Activated naive CD4-positive, alpha-beta T cell (primary cell): ENCODE measurements at places on chromosomes 5 and 9.

- no peak for DNase-seq
These were observed 57.3 kb upstream of the SLC28A3 start for GRCh38 chr9:84397822-84398221.

- no peak for DNase-seq
These were observed 983.0 kb upstream of the PTPRD start for GRCh38 chr9:11595756-11596155.

DNA sequence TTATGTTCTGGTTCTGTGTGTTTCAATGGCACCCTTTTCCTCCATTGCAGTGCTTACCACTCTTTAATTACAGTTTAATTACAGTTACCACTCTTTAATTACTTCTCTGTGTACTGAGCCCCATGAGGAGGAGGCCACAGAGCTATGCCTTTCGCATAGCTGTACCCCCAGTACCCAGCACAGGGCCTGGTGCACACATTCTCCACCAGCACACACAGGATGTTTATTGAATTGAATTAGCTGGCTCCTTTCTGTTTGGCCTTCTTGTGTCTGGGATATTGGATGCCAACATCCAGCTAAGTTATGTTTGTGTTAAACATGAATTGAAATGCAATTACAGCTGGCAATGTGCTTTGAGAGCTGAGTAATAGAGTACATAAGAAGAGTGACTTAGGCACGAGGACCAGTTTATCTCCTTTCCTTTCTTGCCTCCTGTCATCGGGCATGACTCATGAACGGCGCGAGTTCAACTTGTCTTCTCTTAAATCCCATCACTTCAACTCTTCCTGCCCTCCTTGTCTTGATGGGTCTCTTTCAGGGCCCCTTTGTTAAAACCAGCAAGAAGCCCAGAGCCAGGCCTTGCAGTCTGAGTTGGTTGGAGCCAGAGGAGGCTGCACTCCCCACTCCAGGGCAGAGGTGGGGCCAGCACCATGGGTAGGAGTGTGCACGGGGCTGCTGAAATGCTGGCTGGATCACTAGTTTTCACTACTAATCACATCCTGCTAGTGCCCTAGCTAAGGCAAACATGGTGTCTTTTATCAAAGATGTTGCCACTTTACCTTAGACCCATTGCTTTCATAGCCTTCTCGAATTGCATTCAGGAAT, 37.4 kb downstream of the MVB12B start:
- no peak for DNase-seq

- no peak for DNase-seq
These were observed 256.5 kb upstream of the FBXL7 start for GRCh38 chr5:15243301-15244020.

DNA sequence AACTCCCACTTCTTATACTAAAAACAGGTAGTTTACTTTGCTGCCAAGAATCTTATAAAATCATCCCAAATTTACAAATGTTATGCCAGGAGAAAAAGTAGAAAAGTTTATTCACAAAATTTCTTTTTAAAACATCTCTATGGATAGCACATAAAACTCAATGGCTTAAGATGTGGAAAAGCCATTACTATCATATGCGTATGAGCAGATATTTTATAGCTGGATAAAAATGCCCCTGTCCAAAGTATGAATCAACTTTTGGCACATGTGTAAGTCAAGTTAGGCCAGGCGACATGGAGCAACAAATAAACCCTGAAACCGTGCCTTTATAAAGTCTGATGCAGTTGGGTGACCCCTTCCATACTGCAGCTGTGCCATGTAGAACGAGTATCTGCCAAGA, 38.6 kb upstream of the FBP1 start:
- no peak for DNase-seq

DNA sequence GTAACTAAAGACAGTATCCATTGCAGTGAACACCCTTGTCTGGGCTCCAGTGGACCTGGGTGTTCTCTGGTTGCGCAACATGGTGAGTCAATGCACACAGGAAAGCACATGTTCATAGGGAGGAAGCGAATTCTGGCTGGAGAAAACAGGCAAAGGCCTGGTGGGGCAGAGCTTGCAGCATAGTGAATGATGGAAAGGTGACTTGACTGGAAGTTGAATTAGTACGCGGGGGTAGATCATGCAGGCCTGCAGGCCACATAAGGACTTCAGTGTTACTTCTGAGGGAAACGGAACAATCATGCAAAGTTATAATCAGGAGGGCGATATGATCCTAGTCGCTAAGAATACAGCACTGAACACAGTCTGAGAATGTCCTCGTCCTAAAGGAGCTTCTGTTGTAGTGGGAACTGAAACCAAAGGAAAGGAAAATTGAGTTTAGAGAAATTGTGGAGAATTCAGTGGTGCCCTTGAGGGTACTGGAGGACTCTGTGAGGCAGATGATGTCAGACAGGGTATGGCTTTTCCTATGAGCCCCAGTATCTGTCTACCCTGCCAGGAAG, 71.9 kb upstream of the RANBP3L start:
- no peak for DNase-seq

- DNase-seq: no peak
These were observed 507.7 kb downstream of the CCDC171 start for GRCh38 chr9:16060436-16061129.

DNA sequence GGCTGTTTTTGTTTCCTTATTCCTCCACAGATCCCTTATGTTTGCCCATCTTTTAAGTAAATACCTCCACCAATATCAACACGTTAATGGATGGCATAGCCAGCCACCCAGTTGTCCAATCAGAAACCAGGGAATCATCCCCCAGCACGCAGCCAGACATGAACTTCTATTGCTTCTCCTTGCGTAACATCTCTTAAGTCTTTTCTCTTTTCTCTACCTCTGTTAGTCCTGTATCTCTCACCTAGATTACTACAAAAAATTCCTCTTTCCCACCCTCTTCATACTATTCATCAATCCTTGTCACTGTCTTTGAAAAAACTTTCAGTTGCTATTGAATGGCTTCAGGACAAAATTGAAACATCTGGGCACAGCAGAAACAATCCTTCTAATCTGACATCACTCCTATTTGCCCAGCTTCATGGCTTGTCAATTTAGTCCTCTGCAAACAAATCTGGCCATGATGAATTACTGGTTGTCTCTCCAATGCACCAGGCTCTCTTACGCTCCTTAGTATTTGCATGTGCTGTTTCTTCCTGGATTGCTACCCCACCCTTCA, 349.3 kb downstream of the RAB3C start:
- DNase-seq: no peak

DNA sequence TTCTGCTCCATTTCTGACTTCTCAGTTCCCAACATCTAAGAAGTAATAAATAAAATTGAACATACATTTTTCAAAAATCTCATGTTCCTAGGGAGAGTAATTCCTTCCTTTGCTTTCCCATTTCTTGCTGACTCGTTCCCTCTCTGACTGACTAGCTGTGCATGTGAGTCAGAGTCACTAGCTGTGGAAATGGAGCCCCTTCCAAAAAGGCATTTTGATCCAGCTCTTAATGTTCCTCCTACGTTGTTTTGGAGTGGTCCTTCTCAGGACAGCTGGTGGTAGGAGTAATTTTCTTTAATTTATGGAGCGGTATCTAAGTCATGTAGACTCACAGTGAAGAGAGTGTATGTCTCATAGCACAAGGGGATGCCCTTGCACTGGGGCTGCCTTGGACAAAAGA, 460.2 kb downstream of the GADD45G start:
- no peak for DNase-seq

DNA sequence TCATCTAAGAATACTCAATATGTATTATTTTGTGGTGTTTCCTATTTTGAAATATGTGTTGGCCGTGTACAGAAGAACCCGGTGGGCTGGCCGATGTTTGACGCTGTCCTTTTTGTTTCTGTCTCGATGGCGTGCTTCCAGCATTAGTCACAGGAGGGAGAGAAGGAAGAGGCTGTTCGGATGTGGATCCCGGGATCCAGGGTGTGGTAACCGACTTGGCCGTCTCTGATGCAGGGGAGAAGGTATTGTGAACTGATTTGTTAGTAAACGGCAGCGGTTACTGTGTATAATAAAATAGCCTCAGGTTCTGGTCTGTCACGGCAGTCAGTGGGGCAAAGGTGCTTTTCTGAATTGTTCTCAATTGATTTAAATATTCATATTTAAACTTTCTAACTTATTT, 275.0 kb downstream of the ARHGEF28 start:
- DNase-seq: no peak

DNA sequence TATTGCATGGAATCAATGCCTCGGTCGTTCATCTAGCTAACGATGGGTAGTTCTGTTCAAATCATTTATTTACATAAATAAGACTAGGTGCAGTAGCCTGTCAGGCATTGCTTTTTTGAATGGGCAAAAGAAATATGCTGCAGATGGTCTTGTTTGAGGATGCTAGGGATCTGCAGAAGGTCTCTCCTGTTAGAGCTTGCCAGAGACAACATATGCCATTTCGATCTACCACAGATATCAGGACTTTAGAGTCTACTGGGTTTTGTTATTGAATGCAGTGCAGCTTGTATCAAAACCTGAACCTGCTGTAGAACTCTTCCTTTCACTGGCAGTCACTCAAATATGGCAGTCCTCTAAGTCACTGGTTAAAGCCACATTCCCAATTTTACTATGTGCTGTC, 381.1 kb upstream of the CDH10 start:
- no peak for DNase-seq

- DNase-seq: no peak
These were observed 445.7 kb upstream of the CLINT1 start for GRCh38 chr5:158304607-158305006.

GRCh38 chr9:90827181-90827871, 25.7 kb downstream of the SYK start:
- DNase-seq: no peak

- DNase-seq: no peak
These were observed 91.6 kb upstream of the TAF11L2 start for GRCh38 chr5:17406423-17406838.

DNA sequence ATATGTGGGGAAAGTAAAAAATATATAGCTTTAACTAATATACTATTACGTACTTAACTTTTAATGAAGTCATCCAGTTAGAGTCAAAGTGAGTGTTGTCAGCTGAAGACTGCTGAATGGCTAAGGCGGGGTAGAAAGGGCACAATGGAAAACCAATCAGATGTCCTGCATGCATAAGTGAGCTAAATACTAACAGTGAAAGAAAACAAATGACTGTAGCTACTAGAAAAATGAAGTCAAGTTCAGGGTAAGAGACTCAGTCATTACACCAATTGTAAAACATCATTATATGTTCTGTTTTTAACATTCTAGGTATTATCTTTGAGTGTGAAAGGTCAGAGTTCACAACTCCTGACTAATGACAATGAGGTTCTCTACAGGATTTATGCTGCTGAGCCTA, 295.2 kb downstream of the ADGRV1 start:
- no peak for DNase-seq

DNA sequence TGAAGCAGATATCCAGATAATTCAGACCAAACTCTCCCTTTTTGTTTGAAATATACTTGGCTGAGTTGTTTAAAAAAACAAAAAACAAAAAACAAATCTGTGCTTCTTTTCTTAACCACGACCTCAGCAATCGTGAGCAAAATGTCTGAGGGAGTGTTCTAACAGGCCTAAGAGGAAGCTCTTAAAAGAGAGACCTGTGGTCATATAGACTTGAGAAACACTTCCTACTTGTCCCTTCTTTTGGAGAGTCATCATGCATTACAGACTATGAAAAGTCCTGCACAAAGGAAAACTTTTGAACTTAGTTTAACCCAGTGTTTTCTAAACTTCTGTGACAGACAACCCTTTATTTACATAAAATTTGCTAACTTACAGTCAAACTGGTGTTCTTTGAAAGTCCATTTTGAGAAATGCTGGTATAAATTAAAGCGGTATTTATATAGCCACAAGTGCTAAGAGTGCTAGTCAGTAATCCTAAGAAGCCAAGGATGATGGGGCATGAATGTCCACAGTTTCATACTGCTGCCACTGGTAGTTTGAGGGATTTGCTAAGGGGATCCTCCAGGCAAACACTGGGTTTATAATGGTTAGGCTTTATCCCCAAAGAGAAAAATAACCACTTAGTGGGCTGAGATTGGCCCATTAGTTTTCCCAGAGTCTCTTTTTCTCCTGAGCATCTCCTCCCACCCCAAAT, 199.8 kb downstream of the LRRC70 start:
- DNase-seq: no peak

- no peak for DNase-seq
These were observed 115.5 kb downstream of the GNA14 start for GRCh38 chr9:77532607-77533006.

- DNase-seq: no peak
These were observed 203.6 kb downstream of the ALDH1A1 start for GRCh38 chr9:72749276-72749675.

DNA sequence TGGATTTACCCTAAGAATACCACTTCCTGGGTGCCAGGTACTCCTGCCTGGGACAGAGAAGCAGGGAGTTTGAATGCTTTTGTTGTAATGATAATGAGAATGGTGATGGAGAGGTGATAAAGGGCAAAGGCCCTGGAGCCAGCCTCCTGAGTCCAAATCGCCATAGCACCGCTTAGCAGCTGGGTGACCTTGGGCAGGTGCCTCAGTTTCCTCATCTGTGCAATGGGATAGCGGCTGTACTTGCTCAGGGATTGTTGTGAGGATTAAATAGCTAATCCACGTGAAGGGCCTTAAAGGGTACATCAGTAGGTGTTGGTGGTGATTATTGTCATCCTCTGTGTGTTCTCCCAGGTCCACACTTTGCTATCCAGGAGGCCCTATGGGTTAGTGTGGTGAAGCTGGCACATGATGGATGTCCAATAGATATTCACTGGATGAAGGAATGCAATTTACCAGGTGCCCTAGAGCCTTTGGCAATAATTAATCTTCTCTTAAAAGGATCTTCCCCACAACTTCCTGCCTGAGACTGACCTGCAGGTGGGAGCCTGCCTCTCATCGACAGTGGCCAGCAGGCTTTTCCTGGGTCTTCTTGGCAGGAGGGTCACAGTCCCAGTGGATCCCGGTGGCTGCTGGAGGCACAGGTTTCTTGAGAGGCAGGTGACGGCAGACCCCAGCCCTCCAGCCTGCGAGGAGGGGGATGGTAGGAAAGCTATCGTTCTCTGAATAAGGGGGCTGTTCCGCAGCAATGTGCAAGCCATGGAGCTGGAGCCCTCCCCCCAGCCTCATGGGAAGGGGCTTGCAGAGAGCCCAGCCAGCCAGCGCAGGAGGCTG, 160.2 kb downstream of the MACROH2A1 start:
- DNase-seq: no peak

DNA sequence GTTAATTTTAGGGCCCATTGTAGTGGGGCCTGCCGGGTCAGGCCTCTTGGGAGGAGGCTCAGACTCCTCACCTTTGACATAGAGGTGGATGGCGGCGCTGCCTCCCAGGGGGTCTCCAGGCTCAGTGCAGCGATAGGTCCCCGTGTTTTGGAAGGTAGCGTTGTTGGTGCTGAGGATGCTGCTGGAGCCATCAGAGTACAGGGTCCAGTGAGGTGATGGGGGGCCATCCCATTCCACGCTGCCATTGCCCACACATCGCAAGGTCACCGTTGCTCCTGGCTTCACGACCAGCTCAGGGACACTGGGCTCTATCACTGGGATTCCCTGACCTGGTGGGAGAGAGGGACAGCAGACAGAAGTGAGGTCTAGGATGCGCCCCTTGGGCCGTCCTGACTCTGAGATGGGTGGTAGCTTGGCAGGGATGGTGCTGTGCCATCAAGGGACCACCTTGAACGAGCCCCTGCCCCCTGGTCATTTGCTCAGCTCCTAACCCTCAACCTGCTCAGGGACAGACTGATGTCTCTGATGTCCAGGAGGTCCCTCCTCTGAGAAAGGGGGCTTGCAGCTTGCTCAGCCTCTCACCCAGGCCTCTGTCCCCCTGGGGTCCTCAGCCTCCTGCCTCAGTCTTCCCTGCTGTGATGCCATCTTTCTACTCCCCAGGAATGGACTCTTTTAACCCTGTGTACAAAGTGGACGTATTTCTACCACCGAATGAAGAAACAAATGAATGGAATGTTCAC, 5.5 kb downstream of the CSF1R start:
- DNase-seq: no peak
